ENCODE measurements at places on chromosomes 11 and 22. TPM values are rescaled to one million over a fixed set of nuclear protein-coding genes. Genes with fewer than 3 reads are reported as not detected.

DNA sequence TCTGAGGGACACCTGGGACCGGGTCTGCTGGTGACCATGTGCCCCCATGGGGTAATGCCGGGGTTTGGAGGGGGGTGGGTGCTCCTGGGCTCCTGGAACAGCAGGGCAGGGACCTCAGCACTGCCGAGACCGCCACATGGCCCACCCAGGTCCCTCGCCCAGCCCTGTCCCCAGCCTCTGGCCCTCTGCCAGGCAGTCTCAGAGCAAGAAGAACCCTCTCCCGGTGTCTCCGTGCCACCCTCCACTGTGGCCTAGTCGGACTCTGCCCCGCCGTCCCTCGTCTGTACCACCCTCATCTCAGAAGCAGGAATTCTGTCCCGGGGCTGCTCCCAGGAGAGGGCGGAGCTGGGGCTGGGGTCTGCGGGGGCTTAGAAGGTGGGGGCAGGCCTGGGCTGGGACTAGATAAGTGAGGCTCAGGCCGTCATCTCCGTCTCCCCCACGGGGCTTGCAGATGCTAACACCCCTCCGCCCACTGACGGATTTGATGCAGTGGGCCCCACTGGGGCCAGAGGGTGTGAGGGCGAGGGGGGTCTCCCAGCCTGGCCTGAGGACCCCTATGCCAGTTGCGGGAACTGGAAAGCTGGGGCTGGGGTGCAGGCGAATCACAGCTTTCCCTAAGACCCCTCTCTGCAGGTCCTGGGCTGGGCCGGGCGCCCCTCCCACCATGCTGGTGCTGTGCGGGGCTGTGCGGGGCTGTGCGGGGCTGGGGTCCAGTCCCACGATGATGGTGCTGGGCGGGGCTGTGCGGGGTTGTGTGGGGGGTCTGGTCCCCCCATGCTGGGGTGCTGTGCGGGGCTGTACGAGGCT is 1.1 kb downstream of the MUC5AC start:
- DNase-seq: no peak

DNA sequence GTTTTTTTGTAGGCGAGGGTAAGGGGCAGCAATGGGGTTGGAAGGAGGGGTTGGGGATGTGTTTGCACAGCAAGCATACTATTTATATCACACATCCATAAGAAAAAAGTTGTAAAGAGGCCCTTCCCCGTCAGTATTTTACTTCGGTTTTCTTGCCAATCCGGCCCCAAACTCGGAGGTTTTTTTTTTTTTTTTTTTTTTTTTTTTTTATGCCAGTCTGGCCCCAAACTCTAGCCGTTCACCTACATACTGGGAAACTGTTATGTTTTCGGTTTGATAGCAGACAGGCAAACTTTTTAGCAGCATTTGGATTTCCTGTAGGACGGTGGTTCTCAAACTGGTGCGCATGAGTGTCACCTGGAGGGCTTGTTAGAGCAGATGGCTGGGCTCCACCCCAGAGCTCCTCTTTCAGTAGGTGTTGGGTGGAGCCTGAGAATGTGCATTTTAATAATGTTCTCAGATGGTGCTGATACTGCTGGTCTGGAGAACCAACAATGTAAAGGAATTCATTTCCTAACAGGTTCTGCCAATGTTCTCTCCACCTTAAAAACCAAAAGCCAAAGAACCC is 76.5 kb upstream of the ZBED5 start:
- DNase-seq: no peak

DNA sequence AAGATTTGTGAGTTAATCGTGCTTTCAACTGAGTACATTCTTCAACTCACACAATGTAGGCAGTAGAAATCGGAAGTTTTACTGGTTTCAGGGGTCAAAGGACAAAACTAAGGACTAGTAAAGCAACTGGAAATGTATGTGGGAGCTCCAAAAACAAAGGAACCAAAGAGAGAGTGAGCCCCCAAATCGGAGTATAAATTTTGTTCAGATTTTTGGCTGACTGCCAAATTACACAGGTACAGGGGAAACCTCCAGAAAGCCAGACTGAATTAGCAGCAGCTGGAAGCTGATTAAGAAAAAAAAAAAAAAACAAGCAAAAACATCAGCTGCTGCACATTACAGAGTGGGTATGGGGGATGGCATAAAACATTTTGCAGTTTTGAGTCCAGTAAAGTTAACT is 75.2 kb upstream of the GNAZ start:
- no peak for DNase-seq

GRCh38 chr11:103878646-103879045 is 157.8 kb upstream of the DDI1 start:
- DNase-seq: no peak

DNA sequence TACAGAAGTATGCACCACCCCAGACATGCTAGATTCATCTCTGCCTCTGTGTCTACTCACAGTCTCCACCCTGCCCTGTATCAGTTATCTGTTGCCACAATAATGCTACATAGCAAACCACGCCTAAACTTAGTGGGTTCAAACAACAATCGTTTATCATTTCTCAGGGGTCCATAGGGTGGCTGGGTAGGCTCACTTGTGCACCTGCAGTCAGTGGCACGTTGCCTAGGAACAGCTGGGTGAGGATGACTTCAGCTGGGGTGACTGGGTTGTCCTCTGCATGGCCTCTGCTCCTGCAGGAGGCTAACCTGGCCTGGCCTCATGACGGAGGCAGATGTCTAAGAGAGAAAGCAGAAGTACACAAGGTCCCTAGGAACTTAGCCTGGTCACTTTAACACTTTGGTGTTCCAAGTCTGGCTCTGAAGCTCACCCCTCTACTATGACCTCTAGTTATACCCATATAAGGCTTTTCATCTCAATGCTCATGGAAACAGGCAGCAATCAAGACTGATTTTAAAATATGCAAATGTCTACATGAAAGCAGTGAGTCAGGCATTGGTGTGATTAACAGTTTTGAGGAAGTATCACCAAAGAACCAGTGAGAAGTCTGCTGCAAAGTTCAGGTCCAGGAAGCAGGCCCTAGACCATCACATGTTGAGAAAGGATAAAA is 10.7 kb downstream of the OLFML1 start:
- no peak for DNase-seq

Gene LRRC32
- polyA plus RNA-seq: 29.3 TPM

GRCh38 chr11:77276271-77276670 is 25.2 kb downstream of the GDPD4 start:
- DNase-seq: no peak

GRCh38 chr11:70581991-70582885 is 183.9 kb downstream of the CTTN start:
- no peak for DNase-seq

DNA sequence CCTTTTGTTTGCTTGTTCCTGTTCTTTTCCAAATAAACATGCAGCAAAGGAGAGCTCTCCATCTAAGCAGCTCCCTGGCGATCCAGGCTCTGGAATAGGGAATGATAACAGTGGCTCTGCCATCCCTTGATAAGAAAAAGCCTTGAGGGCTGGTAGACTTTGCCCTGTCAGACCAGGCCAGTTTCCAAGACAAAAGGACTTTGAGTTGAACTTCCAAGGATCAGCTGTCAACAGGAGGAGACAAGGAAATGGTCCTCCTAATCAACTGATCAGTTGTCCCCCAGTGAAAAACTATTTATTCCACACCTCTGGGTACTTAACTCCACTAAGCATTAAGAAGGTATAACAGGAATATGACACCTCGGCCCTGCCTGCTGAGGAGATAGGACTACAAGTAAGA is 127.8 kb downstream of the PARVA start:
- no peak for DNase-seq

GRCh38 chr22:22818861-22819855 is 68.5 kb upstream of the IGLL5 start:
- DNase-seq: no peak

- no peak for DNase-seq
Measured at GRCh38 chr11:27558401-27558800, 51.8 kb upstream of the LIN7C start.

DNA sequence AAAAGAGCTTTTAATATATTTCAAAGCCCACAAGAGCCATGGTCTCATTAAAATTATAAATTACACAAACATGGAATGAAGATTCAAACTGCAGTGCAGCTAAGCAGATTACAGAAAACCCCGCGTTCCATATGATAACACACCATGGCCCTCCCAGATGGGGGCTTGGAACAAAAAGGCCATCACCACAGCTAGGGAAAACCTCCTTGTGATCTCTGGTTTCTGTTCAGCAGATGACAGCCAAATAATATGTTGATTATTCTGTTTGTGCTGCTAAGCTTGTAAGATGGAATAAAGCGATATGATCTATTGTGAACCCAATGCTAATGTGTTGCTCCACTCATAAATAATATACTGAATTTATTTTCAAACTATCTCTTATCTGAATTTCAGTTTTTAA is 28.5 kb downstream of the IMMP1L start:
- DNase-seq: no peak

GRCh38 chr11:95306123-95306522 is 75.1 kb upstream of the SESN3 start:
- no peak for DNase-seq

DNA sequence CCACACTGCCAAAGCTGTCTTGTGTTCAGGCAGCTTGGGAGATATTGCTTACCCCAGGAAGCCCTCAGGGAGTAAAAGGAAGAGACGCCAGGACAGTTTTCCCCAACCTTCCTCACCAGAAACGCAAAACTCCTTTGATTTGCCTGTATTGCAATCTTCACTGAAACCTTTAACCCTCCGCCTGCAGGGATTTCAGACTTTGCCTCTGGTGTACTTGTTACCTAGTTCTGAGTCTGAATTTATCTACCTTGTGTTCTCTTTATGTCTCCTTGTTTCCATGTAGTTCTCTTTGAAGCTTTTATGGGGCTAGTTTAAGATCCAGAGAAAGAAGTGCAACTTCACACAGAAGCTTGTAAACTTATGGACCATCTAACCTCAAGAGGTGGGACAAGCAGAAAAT is 154.2 kb downstream of the DSCAML1 start:
- no peak for DNase-seq

DNA sequence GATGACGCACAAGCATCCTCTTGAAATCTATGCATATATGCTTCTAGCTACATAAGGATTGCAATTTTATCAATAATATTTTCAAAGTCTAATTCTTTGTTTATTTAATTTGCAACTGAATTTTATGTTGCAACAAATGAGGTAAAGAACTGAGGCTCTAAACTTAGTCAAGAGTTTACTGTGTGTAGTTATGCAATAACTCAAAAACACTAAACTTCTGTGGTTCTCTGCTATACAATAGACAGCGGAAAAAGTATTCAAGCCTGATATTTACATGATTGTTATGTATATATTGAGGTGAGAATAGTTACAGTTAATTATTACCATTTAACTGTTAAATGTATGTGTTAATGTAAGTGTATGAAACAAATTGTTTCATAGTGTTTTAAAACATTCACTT is 32.9 kb downstream of the MSANTD4 start:
- no peak for DNase-seq

Data from muscle of back (tissue), 13 donors.